ENCODE measurements at places on chromosomes 7 and 10. TPM values are rescaled to one million over a fixed set of nuclear protein-coding genes. Genes with fewer than 3 reads are reported as not detected.

The AZGP1 gene
- not detected for total RNA-seq

The CLIP2 gene
- total RNA-seq, result 58.3 TPM

The PTPN20 gene
- 0.33 TPM for total RNA-seq

The OTUD1 gene
- total RNA-seq, result 6.8 TPM

The PHYH gene
- 31.5 TPM for total RNA-seq

The DIP2C gene
- 12.6 TPM for total RNA-seq

- DNase-seq, result peak; percentile 25
Observed at GRCh38 chr7:73623798-73624668, at the start of gene MLXIPL. Gene MLXIPL (minus strand): TSS chr7:73624522. CDS start chr7:73624492, 30 bp downstream.

DNA sequence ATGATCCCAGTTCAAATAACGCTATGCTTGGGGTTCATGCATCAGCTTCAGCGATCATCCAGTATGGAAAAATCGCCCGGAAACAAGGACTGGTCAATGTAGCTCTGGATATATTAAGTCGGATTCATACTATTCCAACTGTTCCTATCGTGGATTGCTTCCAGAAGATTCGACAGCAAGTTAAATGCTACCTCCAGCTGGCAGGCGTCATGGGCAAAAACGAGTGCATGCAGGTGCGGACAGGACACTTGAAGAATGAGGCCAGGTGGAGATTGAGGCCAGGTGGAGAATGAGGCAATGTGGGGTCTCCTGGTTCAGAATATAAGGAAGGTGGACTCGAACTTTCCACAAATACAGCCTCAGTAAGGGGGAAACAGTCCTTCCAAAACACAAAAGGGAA lies 105.8 kb downstream of the TRRAP start:
- no peak for DNase-seq

DNA sequence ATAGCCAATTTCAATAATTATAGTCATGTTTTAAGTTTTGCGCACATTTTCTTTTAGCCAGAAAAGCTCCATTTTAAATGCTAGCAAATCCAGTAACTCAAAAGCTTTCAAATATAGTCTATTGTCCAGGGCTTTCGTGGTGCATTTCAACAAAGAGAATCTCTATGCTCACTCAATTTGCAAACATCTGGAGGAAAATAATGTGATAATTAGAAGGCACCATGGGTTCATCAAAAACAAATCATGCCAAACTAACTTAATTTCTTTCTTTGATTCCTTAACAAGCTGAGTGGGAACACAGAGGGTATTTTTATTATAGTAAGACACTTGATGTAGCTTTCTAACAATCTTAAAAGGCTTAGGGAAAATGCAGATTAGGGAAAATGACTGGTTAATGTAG lies 179.8 kb downstream of the NXPH1 start:
- DNase-seq, result no peak

DNA sequence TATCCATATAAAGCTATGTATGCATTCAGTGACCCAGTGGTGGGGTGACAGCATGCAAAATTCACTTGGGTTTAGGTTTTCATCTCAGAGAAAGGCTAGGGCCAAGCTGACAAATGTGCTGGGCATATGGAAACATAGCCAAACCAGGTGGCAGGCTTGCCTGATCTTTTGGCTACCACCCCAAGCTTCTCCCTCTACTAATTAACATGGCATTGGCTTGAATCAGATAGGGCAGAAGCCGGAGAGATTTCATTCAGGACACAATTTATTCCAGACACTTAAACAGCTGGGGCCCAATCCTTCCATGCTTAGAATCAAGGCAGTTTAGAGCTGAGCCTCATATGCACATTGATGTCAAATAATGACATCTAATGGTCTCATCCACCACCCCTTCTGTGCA lies 95.5 kb upstream of the AGK start:
- DNase-seq, result no peak

GRCh38 chr10:125886914-125887512 lies 5.9 kb upstream of the DHX32 start:
- no peak for DNase-seq

- no peak for DNase-seq
Observed at GRCh38 chr7:127828843-127829500, 177.0 kb downstream of the SND1 start.

GRCh38 chr10:130012129-130012528 lies 48.1 kb upstream of the EBF3 start:
- DNase-seq, result no peak

DNA sequence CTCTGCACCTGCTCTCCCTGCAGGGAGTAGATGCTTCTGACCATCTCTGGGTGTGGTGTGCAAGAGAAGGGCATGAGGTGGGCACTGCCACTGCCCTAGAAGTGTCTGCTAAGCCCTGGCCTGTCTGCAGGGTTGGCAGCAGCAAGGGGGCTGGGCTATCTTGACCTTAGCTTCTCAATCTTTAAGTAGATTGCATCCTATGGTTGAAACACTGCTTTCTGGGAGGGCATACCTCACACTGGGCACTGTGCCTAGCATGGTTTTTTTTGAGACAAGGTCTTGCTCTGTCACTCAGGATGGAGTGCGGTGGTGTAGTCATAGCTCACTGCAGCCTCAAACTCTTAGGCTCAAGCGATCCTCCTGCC lies 54.9 kb downstream of the CLIP2 start:
- peak; percentile 54 for DNase-seq

DNA sequence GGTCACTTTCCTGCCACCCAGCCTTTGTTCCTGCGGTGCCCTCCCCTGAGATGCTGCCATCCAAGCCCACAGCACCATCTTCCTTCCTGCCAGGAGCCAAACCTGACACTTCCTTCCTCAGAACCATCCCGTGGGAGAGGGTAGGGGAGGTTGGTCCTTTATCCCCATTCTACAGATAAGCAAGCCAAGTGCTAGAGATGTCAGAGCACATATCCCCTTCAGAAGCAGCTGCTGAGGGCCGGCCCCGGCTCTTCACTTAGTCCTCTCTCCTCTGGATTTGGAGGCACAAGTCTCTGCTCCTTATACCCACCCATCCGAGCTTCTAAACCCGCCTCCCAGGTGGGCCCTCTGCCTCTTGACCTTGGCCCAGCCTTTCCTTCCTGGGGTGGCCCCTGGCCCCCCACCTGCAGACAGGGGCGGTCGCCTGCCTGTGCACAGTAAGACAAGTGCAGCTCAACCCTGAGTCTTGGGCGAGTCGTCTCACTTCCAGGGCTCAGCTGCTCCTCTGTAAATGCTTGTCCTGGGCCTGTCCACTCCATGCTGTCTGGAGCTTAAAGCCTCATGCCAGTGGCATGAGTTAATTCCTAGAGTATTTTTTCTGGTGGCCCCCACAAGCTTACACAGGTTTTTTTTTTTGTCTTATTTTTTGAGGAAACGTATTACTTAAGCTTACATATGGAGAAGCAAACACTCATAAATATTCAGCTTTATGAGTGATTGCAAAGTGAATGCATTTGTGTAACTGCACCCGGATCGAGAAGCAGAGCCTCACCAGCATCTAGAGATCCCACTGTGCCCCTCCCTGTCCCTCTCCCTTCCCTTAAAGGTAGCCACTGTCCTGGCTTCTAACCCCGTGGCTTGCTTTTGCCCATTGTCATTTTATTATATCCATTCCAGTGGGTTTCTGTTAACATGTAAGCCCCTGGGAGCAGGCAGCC lies 125.1 kb downstream of the CDH23 start:
- DNase-seq, result no peak

DNA sequence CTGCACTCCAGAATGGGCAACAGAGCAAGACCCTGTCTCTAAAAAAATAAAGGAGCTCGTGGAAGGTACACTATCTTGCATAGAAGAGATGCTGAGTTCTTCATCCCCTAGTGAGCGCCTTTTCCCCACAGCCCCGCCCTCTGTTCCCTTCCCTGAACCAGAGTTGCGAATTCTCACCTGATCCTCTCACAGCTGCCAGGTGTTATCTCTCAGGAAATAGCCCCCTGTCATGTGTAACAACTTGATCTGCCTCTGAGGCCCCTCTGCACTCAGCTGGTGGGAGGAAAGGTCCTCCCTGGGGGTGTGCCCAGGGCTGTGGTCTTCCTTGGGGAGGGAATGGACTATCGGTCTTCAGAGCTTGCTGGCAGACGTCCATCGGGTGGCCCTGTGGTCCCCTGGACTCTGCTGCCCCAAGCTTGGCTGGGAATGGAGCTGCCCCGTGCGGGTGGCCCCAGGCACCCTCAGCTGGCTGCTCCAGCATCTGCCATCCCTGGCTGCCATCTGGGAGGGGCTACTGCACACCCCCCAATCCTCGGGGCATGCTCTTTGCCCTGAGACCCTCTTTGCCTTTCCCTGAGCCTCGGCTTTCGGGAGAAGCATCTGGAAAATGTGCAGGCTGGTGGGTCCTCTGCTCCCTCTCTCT lies 21.7 kb upstream of the BNIP3 start:
- DNase-seq, result no peak

- DNase-seq, result peak; percentile 26
Observed at GRCh38 chr7:26307226-26307625, 15.6 kb downstream of the SNX10 start.

DNA sequence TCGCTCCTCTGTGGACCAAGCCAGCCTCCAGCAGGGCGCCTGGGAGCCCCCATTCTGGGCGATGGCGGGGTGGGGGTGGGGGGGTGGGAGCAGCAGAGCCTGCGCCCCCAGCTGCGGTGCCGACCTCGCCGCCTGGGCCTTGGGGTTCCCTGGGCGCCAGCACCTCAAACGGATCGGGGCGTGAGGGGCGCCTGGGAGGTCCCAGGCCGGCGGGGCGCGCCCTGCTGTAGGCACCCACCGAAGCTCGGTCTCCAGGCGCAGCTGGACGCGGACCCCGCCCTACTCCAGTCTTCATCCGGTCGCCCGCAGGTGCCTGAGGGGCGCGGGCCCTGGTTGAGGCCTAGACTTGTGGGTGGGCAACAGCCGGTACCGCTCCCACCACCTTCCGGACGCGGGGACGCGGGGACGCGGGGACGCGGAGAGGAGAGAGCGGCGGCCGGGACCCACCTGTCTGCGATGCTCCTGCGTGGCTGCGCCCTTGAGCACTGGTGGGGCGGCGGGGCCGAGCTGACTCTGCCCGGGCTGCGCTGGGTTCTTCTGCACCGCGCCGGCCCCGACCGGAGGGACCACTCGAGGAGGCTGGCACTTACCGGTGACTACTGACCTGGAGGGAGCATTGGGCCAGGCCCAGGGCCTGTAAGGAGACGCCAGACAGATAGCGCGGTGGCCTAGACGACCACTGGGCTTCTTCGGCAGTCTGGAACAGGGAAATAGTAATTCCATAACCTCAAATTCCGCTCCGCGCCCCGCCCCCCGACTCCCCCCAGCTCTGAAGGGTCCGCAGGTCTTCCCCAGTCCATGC lies 5.5 kb upstream of the KCP start:
- DNase-seq, result no peak

DNA sequence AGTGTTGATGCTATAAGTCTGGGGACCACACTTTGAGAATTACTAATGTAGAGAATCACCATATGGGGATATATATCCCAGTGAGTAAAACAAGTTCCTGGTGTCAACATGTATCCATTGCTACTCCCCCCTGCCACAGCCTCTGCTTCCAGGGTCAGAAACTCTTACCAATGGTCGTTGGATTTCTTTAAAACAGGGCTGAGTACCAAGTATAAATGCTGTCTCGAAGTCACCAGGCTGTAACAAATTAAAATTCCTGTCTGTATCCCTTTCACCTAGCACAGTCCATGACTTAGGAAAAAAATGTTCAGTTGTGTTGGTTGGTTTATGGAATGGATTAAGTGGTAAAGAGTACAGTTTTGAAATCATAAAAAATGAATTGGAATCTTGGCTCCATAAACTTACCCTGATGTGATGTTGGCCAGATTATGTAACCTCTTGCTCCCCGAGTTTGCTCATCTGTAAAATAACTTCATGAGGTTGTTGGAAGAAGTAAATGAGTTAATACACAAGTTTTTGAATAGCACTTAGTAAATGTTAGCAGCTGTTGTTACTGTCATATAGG lies 364.0 kb upstream of the LRGUK start:
- DNase-seq, result peak; percentile 3

- DNase-seq, result peak; percentile 89
Observed at GRCh38 chr7:51123322-51124019, 193.1 kb downstream of the COBL start.

- peak; percentile 100 for DNase-seq
Observed at GRCh38 chr7:25854608-25855497, 297.1 kb upstream of the NFE2L3 start.

- DNase-seq, result peak; percentile 91
Observed at GRCh38 chr10:60433684-60434083, 44.0 kb upstream of the ANK3 start.

DNA sequence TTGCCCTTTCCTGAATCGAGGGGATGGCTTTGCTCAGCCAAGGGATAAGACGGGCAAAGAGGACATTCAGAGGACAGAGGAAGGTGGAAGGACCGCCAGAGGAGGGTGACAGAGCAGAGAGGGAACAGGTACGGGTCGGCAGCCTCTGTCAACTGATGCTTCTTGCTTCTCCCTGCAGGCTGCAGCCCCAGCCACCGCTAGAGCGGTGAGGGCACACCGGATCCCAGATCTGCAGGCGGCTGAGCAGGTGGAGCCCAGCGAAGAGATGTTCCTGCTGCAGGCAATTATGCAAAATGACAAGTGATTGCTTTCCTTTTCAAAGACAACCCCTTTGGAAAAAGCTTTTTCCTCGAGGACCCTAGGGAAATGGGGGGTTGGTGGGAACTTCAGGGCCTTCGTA lies 181.9 kb upstream of the ANKRD30A start:
- DNase-seq, result no peak

GRCh38 chr7:90706072-90706716 lies 110.1 kb downstream of the CDK14 start:
- peak; percentile 44 for DNase-seq

- no peak for DNase-seq
Observed at GRCh38 chr7:120615703-120616102, 242.2 kb downstream of the TSPAN12 start.

DNA sequence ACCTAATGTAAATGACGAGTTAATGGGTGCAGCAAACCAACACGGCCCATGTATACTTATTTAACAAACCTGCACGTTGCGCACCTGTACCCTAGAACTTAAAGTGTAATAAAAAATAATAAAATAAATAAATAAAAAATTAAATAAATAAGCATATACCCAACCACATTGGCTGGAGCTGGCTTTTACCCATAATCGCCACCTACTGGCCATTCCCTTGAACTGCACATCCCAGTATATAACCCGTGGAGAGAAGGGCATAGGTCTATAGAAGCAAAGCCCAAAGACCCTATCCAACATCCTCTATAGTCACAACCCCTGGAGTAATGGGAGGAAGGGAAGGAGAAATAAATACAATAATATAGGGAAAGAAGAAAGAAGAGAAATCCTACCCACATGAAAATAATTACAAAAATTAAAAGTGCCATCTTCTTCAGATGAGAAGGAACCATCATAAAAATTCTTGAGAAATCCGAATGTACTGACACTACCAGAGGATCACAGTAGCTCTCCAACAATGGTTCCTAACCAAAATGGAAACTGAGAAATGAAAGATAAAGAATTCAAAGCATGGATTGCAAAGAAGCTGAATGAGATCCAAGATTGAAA lies 65.6 kb downstream of the TWIST1 start:
- no peak for DNase-seq

- no peak for DNase-seq
Observed at GRCh38 chr10:58070956-58071355, 196.7 kb downstream of the IPMK start.

DNA sequence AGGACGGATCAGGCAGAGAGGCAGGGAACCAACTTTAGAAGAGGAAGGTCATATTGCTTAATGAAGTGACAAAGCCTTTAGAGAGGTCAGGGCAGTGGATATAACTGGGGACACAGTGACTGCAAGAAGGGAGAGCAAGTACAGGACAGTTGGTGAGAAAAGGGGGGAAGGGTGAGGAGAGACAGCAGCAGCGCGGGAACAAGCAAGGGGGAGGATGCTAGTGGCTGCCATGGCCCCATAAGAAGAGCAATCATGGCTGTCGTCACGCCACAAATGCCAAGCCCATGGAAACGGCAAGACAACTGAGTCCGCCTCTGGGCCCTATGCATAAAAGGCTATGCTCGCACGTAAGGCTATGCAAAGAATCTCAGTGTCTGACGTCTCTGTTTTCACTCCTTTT lies 9.1 kb downstream of the ZNF3 start:
- no peak for DNase-seq

All from fibroblast of lung (primary cell).